ENCODE measurements at places on chromosomes 11 and 22.

DNA sequence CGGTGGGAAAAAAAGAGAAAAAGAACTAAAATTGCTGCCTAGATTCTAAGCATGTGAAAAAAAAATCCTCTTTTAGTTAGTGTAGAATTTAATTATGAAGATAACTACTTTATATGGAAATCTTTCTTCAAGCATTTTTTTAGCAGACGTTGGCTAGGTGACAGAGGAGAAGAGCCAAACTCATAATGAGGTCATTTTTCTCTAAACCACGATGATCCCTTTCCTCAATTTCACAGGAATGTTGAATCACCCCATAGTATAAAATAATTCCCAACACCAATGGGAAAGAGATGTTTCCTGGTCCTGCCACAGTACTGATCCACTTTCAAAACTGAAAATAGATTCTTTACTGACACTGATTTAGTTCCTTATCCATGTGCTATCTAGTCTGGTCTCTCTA is 319.8 kb downstream of the DLG2 start:
- no peak for DNase-seq

DNA sequence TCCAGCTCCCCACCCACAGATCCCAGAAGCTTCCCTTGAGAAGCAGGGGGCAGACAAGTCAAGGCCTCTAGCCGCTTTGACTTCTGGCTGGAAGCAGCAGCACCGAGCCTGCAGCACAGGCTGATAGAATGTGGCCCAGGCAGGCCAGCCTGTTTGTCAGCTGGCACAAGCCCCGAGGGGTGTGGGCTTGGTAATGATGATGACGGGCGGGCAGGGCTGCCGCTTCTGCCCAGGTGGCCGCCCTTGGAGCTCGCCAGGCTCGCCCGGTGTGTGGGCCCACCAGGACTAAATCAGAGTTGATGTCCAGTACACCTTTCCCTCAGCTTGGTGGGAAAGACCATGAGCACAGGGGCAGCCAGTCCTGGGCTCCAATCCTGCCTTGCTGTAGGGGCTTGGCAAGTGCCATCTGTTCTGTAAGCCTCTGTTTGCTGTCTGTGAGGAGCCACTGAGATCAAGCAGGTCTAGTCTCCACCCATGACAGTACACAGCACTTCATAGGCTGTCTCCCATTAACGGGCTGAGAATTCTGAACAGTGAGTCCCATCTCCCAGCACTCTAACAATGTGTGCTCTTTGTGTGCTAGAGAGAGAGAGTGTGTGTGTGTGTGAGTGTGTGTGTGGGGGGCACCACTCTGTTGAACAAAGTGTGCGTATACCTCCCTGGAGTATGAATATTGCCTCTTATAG is 26.8 kb downstream of the MICAL2 start:
- no peak for DNase-seq

DNA sequence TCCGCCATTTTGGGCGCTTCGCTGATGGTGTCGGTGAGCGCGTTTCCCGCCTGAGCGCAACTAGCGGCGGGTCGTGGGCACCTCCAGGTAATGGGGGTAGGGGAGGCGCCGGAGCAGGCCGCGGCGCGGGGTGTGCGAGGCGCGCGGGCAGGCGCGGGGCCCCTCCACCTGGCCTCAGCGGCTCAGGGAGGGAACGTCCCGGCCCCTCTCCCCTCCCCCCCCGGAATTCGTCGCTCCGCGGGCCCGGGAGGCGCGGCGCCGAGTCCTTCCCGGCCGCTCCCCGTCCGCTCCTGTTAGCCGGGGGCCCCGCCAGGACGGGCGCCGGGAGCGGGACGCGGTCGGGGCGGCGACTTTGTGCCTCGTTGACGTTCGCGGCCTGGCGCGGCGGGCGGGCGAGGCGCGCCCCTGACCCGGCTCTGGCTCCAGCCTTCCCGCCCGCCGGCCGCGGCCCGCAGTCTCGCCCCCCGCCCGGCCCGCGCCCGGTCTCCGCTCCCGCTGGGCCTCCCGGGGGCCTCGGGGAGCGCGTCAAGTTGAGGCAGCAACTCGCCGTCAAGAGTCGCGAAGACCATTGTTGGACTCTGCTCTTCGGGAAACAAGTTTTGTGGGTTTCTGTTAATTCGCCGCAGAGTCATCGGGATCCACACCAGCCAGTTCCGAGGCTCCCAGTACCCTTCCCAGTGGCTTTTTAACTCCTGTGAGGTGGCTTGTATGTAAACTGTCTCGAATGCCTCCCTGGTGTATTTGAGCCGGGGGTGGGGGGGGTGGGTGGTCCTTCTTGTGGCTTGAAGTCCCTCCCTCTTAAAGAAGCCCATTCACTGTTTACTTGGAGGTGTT is at the start of gene PPP6R3:
Gene PPP6R3, plus strand, starts transcription at position 12 of the 834 bp plus-strand sequence. CDS start 76,913 bp downstream, outside the sequence.
- no peak for DNase-seq

DNA sequence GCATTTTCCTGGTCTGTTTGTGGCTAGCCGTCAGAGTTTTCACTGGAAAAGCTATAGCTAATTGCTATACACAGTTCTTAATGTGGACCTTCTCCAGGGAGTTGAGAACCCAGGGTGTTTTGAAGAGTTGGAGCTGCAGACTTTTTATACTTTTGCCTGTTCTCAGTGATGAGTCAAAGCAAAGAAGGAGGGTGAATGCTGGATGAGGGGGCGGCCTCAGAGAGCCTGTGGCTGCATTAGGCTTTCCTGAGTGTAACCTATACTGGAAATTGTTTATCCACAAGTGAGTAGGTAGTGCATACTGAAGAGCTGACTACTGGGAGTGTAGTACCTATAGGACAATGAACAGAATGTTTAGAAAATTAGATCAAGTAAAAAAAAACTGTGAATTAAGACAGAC is 79.7 kb upstream of the HORMAD2 start:
- no peak for DNase-seq

DNA sequence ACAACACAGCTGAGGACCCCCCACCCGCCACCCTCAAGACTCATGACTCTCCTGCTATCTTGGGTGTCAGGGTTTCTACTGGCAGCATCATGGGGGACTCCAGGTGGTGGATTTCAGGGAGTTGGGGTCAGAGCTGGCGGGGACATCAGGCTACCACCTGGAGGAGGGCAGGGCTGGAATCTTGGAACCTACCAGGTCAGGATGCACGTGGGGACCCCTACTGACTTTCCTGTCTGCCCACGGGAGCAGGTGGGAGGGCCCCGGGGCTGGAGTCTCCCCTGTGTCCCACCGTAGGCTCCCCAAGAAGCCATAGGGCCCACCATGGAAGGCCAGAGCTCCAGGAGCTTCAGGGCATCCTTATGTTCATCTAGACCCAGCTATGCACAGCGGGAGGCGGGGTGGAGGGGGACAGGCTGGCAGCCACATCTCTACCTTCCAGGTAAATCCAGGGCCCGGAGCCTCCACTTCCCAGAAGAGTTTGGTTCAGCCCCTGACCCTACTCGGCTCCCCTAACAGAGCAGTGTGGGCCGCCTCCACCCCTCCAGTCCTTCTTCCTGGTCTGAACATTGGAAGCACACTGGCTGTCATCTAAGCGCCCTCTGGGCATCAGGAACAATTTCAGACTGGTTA is 10.0 kb downstream of the SLC37A2 start:
- DNase-seq, result no peak

- no peak for DNase-seq
Observed at GRCh38 chr11:103800406-103801114, 235.9 kb upstream of the DDI1 start.

GRCh38 chr11:63490551-63491239 is at the start of gene PLAAT5:
Gene PLAAT5, minus strand, starts transcription at chr11:63491167. Its CDS starts 133 bp downstream, at chr11:63491034.
- peak; percentile 10 for DNase-seq

- DNase-seq, result no peak
Observed at GRCh38 chr11:37905707-37906417, 1307.8 kb upstream of the RAG2 start.
